NCI-H1694 treated with DMSO at 0.1 percent for 48 hours (cell line): ENCODE measurements at places on chromosomes 2 and 18.

DNA sequence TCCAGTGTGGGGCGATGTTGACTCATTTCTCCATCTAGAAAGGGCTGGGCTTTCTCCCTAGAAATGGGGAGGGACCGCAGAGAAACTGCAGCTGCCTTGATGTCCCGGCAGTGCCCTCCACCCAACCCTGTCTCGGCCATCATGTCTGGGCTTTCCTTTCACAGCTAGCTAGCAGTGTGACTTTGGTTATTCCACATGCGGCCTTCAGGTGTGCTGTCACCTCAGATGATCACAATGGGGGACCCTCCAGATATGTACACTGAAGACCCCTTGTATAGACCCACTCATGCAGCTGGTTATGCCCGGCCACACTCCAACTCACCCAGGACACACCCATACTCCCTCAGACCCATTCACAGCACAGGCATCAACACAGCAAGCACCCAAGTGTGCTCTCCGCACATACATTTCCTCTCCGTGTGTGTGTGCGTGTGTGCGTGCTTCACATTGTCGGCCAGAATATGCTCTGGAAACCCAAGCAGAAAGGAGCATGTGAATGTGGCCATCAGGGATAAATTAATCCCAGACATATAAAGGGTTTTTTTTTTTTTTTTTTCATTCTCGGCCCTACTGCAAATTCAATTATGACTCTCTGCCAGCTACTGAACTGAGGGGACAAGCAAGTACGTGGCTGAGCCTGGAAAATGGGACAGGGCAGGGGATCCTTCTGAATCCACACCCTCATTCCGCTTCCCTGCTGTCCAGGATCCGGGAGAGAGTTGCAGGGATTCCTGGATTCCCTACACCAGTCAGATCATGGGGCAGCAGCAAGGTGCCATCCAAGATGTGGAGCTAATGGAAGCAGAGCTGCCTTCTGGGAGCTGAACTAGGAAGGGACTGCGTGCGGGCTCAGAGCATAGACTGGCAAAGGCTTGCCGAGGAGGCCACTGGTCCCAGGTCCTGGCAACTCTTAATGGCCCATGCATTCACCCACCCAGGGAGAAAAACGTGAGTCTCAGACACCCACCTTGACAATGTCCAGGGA is 240.2 kb downstream of the DYSF start:
- no peak for DNase-seq

DNA sequence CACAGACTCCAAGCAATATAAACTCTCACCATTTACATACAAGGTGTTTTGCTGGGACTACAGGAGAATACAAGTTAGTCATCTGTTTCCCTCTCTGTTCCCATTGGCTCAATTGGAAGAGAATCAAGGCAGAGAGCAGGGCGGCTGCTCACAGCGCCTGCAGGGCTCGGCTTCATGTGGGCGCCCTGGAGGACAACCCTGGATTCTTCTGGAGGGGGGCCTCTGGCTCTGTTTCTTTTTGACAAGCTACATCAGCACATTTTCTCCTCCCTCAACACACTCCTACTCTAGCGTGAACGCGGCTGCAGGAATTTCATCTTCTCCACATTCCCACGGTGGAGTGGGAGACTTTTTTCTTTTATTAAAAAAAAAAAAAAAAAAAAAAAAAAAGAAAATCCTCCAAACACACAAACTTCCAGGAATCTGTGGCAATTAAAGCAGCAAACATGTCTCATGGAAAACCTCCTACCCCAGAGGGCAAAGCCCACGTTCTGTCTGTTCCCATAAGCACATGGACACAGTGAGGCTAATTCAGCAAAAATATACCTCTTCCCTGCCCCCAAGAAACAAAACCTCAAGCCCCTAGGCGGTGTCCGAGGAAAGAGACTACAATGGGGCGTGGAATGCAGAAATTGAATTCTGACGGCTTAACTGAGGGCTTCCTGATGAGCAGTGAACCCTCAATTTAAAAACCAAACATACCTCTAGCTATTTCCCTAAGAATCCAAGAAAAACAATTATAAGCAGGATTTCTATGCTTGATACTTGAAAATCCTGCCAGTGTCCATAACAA is 50.6 kb downstream of the PARD6G start:
- DNase-seq, result no peak

DNA sequence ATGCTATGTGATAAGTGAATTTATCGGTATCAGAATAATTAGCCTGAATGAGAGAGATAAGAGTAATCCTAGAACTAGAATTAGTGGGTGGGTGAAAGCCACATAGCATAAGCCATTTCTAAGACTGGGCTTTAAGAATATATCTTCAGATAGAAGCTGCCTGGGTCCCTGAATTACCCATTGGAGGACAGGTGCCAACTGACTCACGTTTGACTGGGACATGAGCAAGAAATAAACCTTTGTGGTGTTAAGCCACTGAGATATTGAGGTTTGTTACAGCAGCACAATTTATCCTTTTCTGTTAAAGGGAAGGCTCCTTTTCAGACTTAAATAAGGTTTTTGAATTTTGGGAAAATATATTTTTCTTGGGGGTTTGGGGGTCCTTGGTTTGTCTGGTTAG is 95.9 kb downstream of the POLE4 start:
- DNase-seq, result no peak

DNA sequence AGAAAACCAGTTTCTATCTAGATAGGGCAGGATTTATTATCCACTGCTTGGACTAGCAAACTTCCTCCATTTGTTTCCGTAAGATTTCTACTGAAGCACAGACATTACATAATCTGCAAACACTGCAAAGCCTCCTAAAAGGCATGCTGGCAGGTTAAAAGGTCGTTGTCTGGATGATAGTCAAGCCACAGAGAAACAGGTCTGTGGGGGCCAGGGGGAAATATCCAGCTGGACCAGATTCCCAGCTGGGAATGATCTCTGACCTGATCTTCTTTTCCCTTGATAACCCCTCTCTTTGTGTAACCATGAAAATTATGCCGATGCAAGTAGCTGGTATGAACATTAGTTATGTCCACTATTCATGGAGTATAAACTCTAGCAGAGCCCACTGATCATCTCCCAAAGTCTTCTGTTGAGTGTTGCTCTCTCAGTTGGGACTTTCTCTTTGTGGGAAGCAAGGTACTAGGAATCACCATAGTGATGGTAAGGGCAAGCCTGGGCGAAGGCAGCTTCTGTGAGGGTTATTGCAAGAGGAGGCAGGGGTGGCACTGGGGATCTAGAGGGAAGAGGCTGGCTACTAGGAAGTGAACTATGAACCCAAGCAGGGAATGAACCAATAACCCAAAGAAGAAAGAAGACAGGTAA is 61.3 kb downstream of the GDF7 start:
- no peak for DNase-seq

- DNase-seq, result no peak
Measured at GRCh38 chr2:137937246-137937645, 27.0 kb upstream of the HNMT start.

DNA sequence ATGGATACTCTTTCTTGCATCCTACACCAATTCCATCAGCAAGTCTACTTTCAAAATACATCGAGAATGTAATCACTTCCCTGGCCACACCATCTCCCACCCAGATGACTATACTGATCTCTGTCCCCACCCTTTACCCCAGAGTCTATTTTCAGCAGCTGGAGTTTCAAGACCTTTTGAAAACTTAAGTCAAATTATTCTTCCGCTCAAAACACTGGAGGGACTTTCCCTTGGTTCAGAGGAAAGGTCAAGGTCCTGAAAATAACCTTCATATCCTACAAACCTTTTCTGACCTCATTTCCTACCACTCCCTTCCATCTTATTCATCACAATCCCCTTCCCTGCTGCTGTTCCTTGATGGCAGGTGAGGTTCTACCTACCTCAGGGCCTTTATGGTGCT is 58.8 kb upstream of the LYPD6 start:
- DNase-seq, result no peak

DNA sequence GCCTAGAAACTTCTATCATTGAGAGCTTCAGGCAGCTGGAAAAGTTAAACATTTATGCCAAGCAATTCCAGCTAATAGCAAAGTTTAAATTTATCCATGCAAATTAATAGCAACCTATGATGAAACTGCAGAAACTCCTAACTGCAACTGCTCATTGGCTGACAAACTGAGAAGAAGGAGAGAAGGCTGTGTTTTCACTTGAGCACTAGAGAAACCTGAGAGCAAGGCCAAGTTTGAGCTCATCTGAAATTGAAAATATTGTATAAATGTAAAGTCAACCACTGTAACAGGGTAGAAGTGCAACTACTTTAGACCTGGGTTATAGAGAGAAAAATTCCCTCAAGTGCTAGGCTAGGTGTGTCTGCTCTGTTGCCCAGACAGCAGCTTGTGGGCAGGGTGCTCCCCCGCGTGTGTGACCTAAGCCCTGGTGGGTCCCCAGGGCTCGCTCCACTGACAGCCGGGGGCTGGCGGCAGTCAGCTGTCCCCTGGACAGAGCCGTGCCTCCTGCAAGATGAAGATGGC is 50.2 kb downstream of the CABYR start:
- no peak for DNase-seq

GRCh38 chr18:76472829-76473228 is 22.2 kb downstream of the ZNF516 start:
- DNase-seq, result no peak

DNA sequence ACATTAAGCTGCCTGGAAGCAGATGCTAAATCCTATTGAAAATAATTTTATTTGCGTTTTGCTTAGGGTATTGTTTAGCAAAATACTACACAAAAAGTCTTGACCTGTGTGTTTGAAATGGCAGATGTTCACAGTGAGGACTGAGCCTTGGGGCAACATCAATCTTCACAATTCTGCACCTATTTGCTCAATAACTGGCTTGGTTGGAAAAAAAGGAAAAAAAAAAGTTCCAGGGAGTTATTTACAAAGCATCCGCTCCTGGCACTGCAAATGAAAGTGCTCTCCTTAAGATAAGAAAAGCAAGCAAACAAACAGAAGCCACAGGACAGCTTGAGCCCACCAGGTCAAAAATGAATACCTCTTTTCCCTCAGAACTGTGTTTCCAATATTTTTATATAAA is 77.7 kb downstream of the MAP2 start:
- no peak for DNase-seq

GRCh38 chr2:16049406-16049805 is 109.1 kb downstream of the MYCN start:
- no peak for DNase-seq

DNA sequence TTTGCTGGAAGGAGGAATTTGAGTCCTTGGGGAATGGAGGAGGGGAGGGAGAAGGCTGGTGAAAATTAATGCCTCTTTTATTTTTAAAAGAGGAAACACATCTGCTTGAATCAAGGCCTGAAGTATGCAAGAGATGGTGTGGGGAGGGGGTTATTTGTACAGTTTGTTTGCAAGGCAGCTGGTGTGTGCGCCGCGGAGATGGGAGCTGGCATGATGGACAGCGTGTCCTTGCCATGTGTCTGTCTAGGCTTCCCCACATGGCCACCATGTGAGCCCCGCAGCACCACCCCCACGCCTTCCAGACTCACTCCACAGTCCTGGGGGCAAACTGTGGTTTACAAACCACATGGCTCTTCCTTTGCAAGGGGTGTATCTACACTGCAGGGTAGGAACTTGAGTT is 154.8 kb upstream of the APCDD1 start:
- DNase-seq, result no peak

DNA sequence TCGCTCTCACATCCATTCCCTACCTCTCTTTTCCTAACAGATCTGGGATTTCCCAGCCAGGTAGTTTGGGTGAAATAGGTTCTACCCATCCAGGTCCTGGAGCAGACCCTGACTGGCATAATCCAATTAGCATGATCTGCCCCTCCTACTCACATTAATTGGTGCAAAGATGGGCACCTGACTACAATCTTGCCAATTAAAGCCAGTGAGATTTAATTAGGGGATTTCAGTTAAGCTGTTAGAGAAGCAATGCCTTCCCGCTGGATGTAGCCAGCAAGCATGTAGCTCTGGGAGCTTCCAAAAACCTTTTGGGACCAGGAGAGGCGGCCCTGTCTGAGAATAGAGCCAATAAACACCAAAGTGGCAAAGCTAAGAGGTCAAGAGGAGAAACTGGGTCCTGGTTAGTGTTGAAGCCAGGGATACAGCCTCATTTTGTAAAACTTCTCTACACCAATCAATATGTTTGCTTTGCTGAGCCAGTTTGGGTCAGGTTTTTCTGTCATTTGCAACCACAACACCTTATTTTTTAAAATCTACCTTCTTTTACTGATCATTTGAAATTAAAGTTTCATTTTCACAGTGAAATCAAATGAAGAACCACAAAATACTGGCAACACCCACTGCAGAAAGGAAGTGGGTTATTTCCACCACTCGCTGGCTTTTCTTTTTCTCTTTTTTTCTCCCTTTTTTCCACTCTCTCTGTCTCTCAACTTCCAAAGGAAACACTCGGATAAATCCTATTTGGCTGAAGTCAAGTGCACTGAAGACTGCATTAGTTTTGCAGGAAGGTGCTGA is 3.2 kb upstream of the TTC39C start:
- DNase-seq, result no peak
